Cortex of kidney (tissue), 1 donor: ENCODE measurements at places on chromosomes 4 and X.

- DNase-seq, result no peak
These were observed 231.0 kb downstream of the DACH2 start for GRCh38 chrX:86379209-86379608.

- DNase-seq, result no peak
These were observed 105.6 kb downstream of the ANXA10 start for GRCh38 chr4:168197926-168198325.

DNA sequence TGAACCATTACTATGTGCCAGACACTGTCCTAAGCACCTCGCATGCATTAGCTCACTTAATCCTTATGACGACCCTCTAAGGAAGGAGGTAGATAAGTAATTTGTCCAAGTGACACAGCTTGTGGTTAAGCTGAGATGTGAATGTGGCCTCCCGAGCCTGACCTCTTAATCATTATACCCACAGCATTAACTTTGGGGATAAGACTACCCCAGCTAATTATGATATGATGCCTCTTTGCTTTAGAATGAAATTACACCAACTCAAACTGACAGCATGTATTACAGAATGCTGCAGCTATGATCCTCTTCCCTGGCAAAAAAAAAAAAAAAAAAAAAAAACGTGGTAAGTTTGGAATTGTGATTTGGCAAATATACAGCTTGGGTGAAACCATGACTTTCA is 53.5 kb downstream of the APBB2 start:
- DNase-seq, result no peak

DNA sequence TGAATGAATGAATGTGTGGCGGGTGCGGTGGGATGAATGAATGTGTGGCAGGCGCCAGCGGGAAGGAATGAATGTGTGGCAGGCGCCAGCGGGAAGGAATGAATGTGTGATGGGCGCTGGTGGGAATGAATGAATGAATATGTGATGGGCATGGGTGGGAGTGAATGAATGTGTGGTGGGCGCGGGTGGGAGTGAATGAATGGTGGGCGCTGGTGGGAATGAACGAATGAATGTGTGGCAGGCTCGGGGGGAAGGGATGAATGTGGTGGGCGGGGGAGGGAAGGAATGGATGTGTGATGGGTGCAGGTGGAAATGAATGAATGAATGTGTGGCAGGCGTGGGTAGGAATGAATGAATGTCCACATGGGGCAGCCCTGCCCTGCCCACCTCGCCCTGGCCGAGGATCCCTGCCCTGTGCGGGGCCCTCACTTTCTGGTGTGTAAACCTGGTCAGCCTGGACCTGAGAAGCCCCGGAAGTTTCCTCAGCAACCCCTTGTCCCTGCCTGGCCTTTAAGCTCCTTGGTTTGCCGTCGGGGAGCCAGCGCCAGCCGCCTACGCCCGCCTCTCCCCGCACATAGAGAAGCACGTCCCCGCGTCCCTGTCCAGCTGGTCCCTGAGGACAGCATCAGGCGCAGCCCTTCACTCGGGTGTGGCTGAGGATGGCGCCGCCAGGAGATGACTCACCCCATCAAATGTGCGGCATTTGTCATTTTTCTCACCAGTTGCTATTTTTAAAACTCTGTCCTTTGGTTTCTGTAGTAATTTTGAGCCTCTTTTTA is 112.8 kb upstream of the LRPAP1 start:
- DNase-seq, result no peak

DNA sequence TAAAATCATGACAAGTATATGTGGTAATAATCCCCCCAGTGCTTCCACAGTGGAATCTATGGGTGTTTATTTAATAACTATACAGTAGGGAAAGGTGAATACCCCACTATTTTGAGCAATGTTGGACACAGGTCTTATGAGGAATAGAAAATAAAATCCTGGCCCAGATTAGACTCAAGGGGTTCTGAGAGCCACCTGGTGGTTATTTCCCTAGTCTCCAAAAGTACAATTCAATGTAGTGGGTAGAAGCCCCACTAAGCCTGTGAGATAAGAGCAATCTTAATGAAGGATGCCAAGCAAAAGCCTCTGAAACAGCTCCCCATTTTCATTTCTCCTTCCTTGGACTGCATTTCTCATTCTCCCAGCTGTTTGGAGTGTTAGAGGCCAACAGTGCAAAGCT is 328.2 kb upstream of the NR3C2 start:
- no peak for DNase-seq

DNA sequence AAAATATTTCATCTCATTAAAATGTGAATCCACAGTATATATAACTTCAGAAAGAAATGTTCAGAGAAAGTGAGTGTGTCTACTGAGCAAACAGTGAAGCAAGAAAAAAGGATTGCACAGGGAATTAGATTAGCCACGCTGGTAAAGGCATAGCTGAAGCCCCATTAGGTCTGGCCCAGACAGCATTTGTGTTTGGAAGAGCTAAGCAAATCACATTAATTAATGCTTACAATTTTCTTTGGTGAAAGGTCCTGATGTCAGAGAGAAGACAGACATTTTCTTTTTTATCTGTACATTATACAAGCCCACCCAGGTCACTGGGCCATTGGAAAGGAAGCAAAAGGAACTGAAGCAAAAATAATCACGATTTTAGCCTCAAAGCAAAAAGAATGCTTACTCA is 354.6 kb downstream of the GRID2 start:
- no peak for DNase-seq

- no peak for DNase-seq
These were observed at the start of gene ARHGAP4 for GRCh38 chrX:153925739-153926551. TSS of gene ARHGAP4 (minus strand) at chrX:153926264. CDS start at chrX:153926202, 62 bp downstream.

DNA sequence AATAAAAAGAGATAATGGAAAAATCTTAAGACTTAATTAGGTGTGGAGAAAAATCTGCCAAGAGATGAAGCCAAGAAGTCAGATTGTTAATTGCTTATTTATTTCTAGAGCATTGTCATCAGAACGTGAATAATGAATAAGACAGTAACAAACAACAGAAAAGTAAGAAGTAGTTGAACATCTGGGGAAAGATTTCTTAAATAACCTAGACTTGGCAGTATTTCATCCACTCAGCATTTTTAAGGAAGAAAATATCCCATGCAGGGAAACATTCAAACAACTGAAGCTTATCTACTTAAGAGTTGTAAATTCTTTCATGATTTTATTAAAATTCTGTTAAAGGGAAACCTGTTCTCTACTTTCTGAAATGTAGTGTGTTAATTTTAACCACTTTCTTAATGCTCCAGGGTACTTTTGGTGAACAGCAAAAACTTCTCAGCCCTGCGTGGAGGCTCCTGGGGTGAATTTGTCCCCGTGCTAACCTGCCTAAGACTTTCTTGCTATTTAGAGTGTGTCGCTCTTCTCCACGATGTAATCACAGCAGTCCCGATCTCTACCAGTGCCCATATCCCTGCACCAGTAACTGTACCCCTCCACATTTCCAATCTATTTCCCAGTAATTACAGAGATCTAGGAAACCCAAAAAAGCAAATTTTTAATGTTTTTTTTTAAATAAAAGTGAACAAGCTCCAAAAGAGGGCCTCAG is 124.6 kb downstream of the CORIN start:
- no peak for DNase-seq

DNA sequence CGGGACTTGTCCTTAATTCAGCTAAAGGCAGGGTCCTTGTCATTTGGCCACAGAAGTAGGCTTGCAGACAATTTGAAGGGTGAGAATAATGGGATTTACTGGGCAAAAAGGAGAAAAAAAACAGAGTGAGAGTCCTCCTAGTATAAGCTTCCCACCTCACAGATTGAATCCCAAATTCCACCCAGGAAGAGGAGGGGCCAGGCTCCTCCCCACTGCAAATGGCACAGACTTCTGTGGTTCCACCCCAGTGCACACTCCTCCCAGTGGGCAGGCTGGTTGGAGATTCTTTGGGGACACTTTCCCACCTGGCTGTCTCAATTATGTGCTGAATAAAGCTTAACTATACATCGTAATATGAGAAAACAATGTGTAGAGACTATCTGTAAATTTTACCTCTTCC is 31.6 kb downstream of the MEPE start:
- no peak for DNase-seq

DNA sequence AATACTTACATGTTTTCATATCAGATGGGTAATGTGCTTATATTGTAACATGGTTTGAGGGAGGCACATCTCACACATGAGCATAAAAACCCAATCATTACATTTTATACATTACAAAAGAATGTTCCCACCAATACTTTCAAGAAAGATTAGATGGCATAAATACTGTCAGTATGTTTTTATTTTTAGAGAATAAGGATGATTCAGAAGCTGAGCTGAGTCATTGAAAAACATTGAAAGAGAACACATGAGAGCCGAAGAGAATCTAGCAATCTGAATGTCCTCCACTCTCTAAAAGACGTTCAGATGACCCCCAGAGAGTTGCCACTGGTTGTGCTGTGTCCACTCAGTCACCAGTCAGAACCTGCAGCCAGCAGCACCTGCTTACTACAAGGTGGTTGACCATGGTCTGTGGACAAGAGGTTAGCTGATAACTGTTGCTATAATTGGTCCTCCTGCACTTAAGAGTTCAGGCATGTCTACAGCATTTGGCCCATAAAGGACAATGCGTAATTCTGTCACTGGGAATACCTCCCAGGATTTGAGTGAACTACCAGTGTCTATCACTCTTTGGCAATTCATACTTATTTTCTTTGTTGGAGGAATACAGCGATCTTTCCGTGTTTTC is 382.2 kb upstream of the IGFBP7 start:
- no peak for DNase-seq

GRCh38 chrX:106862972-106863688 is 40.0 kb downstream of the RIPPLY1 start:
- no peak for DNase-seq

DNA sequence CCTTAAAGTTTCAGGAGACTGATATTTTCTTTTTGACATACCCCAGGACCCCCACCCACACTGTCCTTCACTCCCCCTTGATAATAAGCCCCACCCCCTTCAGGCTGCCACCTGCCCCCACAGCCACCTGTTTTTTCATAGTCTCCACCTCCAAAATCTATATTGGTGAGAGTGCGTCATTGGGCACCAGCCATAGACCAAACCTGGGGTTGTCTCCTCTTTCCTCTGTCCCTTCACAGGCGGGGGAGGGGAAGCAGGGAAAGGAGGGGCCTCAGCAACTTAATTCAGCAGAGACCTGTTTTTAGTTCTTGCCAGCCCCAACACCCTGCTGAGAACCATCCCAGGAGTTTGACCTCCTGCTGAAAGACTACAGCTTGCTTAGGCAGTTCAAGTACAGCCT is 1.1 kb downstream of the ARHGAP36 start:
- no peak for DNase-seq

- DNase-seq, result no peak
These were observed 30.0 kb upstream of the GPR173 start for GRCh38 chrX:53018627-53019026.

DNA sequence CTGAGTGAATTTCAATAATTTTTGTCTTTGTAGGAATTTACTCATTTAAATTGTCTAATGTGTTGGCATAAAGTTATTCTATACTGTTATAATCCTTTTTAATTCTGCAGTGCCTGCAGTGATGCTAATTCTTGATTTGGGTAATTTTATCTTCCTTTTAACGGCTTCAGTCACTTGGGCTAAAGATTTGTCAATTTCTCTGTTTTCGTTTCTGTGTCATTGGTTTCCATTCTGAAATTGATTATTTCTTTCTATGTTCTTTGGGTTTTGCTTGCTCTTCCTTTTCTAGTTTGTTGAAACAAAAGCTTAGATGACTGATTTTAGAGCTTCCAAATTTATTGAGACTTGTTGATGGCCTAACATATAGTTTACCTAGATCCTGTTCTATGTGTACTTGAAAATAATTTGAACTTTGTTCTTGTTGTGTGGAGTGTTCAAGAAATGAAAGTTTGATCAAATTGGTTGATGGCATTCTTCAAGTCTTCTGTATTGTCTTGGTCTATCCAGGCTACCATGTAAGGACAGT is 89.4 kb downstream of the TNIP2 start:
- DNase-seq, result no peak
